ENCODE measurements at places on chromosomes 7 and 10. TPM values are rescaled to one million over a fixed set of nuclear protein-coding genes. Genes with fewer than 3 reads are reported as not detected.

The HOXA5 gene
- 0.44 TPM for total RNA-seq

The SEMA3D gene
- total RNA-seq = 1.00 TPM

The MRLN gene
- not detected for total RNA-seq

The DNAJB12 gene
- 28.3 TPM for total RNA-seq

The PHTF2 gene
- total RNA-seq = 20.5 TPM

The PPP1R17 gene
- not detected for total RNA-seq

The ADAP1 gene
- 12.6 TPM for total RNA-seq

DNA sequence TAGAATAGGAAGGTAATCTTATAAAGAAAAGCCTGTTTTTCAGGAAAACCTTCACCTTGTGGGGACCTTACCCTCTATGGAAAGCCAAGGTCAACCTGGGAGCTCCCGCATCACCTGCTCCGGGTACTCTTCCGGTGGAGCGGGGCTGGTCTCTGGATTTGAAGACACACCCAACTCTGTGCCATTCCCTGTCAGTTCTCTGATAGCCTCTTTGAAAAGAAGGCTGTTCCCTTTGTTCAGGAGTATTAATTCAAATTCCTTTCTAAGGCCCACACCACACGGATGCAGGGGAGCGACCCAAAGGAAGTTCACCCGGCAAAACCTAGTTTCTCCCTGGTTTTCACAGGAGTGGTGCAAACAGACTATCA is 10.7 kb downstream of the CTBP2 start:
- DNase-seq = no peak

DNA sequence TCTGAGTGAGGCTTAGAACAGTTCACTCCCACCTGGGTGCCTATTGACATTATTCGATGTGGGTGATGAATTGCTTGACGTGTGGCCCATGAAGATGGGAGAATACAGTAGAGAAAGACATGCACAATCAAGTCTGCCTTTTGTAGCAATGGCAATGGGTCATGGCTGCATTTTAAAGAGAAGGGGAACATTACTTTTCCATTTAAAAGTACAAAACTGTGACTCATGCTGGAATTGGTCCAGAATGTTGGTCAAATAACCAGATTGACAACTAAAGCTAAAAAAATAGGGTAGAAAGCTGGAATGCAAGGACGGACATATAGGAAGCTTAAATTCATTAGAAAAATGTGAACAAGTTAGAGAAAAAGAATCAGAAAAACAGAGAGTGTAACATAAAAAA is 104.1 kb upstream of the SLC25A13 start:
- DNase-seq = no peak

DNA sequence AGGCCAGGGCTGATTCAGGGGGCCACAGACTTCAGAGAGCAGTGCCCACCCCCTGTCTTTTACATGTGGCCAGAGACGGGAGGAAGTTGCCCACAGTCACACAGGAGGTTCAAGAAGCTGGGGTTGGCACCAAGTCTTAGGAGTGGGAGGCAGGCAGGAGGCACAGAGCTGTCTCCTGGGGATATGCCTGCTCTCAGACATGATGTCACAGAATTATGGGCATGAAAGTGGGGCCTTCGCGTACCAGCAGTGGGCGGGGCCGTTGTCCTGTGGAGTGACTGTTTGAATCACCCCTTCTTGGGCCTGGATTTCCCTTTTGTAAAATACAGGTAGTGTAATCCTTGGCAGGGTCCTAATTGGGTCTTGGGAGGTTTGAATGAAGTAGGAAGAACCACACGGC is 81.2 kb upstream of the PPIF start:
- DNase-seq = no peak

DNA sequence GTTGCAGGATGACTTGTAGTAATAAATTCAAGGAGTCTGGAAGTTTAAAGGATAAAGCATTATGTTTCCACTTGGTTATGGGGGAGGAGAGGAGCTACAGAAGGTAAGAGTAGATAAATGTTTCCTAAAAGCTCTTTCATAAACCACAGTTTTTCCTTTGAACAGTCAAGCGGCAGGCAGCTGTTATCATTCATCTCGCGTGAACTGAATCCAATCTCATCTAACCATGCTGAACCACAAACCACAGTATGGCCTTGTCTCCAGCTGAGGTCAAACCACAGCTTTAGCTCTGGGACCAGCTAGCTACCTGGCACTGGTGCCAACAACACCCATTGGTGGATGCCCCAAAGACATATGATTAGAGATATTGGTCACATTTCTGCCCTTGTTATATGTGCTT is 63.3 kb downstream of the NOC3L start:
- no peak for DNase-seq

GRCh38 chr10:122050311-122050710 is 61.3 kb downstream of the TACC2 start:
- DNase-seq = no peak

DNA sequence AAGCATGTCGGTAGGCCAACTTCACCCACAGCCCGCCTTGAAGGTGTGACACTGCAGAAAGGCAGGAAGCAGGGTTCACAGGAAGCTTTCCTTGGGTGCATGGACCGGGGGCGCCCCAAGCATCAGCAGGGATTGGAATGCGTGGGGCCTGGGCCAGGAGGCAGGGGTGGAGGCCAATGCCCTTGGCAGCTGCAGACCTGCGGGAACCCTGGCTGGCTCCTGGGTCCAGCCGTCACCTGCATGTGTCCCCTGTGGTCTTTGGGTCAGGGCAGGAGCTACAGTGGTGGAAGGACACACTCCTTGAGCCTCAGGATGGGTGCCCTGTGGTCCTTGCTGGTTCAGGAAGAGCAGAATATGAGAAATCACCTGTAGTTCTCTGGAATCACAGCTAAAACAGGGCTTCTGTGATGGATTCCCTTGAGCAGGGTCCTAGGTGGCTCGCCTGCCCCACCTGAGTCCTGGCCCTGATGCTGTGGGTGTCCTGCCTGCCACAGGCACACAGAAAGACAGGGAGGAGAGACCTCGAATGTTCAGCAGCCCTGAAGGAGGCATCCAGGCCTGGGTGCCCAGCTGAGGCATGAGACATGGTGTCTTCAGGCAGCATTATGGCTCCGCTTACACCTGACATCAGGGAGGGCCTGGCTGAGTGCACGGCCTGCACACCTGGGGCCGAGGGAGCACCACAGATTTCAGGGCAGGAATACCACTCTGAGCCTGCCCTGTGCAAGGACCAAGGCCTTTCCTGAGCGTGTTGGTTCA is 15.1 kb downstream of the ANTXRL start:
- DNase-seq = no peak

GRCh38 chr7:44402401-44403060 is 77.1 kb upstream of the CAMK2B start:
- no peak for DNase-seq

GRCh38 chr7:121824276-121824675 is 48.7 kb upstream of the PTPRZ1 start:
- no peak for DNase-seq

DNA sequence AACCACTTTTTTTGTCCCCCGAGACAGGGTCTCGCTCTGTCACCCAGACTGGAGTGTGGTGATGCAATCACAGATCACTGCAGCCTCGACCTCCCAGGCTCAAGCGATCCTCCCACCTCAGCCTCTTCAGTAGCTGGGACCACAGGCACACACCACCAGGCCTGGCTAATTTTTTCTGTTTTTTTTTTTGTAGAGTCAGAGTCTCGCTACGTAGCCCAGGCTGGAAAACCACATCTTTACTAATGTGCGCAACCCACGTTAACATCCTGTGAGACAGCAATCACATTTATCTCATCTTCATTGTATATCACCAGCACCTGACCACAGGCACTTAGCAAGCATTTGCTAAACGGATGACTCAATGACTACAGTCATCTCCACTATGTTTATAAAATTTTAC is 77.8 kb upstream of the ATP6V0A4 start:
- DNase-seq = no peak

GRCh38 chr10:8063128-8063908 is 8.8 kb downstream of the GATA3 start:
- no peak for DNase-seq

- no peak for DNase-seq
These were observed 39.9 kb downstream of the CABCOCO1 start for GRCh38 chr10:61702584-61702983.

GRCh38 chr10:74548676-74549075 is 277.7 kb upstream of the KAT6B start:
- DNase-seq = no peak

- no peak for DNase-seq
These were observed 115.2 kb downstream of the TES start for GRCh38 chr7:116325517-116325916.

DNA sequence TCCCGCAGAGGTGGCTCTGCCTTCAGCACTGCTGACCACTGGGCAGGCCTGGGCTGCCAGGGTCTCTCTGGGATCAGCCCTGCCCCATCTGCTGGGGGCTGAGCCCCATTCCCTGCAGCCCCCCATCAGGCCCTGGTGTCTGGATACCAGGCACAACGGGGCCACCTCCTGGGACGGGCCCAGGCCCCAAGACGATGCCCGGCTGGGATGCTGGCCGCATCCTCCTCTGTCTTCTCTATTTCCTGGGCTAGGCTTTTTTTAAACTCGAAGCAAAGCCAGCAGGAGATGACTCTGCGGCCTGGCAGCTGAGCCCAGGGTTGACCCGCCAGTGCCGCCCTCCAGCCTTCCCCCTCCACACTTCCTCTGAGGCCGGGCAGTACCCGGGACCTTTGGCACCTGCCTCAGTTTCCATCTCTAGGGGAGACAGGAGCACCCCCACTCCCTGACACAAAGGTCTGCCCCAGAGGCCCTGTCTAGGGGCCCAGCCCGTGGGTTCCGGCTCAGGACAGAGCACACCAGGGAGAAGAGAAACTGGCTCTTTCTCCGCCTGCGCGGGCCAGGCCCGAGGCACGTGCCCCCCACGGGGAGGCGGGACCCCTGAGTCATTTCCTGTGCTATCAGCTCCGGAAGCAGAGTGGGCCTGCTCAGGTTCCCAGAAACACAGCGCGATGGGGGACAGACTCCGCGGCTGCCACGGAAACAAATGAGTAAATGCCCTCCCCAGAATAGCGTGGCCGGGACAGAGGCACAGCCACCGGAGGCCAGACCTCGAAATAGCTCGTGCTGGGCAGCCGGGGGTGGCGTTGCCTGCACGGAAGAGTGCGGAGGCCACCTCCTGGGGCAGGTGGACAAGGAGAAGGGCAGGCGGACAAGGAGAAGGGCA is 84.6 kb upstream of the PDGFA start:
- DNase-seq = peak; percentile 88

DNA sequence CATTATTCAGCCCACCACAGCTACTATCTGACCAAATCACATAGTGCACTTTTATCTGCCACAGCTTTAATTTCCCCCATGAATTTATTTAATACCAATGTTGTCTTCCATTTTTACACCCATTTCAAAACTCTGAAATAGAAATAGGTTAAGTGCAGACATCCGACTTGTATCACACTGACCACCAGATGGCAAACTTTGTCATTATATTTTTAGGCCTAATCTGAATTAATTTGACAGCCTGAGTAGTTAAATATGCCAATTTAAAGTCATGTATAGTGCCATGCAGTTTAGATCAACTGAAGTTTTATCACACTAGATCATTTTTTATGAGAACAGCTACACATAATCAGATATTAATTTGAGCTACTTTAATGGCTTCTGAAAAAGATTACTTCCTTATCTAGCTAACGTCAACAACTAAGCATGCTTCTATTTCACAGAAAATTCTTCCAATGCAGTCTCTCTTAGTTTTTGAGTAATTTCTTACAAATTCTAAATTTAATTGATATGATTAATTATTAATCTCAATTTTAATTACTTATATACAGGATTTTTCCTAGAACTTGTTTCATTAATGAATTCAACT is 566.4 kb downstream of the GFRA1 start:
- no peak for DNase-seq

GRCh38 chr7:102966465-102966864 is 53.7 kb downstream of the LRRC17 start:
- no peak for DNase-seq

Data from heart left ventricle (tissue), 16 donors.